ENCODE measurements at places on chromosomes 12 and 14.

GRCh38 chr14:58797010-58797429 is 159.3 kb downstream of the DACT1 start:
- DNase-seq = no peak

DNA sequence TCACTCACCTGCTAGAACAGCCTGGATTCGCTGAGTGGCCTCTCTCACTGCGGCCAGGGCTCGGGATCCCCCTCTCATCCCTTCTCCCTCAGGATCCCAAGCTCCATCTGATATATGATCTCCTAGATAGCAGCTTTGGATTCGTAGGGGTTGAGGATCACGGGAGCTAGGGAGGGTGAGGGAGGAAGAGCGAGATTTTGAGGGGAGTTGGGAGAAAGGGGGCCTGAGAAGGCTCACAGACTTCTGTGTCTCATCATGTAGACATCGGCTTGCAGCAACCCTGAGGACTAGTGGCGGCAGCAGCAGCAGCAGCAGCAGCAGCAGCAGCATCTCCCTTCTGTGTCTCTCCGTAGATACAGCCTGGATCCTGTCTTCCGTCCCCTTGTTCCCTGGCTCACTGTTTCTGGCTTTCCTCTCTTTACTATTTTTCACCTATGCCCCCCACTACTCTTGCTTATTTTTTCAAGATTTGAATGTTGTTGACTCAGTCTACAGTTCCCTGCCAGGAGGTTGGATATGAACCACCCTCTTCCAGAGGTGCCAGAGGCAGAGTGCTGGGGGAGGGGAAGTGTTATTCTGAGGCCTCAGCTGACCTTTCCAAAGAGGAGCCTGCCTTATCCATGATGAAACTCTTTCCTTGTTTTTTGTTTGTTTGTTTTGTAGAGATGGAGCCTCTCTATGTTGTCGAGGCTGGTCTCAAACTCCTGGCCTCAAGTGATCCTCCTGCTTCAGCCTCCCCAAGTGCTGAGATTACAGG is at the start of gene CIROP:
Gene CIROP (minus strand): TSS at position 399 of the 757 bp plus-strand sequence. CDS start 69 bp downstream, at position 330.
- no peak for DNase-seq

DNA sequence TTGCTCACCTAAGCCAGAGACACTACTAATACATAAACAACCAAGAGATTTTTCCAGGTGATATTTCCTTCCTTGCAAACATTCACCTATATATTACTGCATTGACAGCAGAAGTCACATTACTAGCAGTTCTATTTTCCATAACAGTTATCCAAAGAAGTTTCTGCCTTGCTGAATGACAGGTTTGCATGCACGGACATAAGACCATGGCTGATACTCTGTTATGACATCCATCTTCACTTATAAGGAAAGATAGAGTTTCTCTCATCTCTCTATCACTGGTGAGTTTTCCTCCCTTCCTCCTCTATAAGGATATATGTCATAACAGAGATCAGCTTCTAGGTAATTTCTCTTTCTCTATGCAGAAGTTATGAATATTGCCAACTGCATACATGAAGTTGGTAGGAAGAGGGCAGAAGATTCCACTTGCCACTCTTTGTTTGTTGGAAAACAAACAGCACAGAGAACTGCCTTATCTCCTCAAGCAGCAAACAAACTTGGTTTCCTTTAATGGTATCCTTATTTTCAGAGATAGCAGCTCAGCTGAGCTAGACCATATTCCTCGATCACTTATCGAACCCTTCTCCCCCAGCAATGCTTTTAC is 557.0 kb downstream of the VRK1 start:
- no peak for DNase-seq

DNA sequence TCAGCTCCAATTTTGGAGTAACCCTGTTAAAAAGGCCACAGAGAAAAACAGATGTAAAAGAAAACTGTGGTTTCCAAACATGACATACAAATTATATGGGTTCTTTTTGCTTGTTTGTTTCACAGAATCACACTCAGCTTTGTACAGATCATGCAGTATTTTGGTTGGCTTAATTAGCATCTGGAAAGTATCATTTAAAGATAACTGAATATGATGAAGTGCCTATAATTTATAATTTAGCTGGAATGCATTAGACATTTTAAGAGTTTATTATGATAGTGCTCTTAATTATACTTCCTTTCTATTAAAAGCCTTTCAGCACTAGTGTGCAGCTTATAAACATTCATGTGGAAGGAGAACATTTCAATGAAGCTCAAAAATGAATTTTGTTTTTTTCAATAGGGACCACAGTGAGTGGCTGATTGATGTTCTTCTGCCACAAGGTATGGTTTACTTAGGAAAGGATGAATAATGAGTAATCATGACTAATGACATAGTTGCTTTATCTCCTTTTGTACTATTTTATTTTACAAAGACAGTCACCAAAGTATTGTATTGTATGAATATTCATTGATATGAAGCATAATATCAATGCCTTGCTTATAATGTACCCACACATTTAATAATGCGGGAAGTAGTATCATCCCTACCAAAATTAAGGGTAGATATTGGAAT is 98.3 kb downstream of the UNC79 start:
- DNase-seq = no peak

- no peak for DNase-seq
These were observed 59.7 kb downstream of the PLXNC1 start for GRCh38 chr12:94207849-94208621.

- no peak for DNase-seq
These were observed 1.5 kb downstream of the CYP46A1 start for GRCh38 chr14:99685596-99685995.

- no peak for DNase-seq
These were observed 4.2 kb upstream of the PLEKHA5 start for GRCh38 chr12:19125325-19125724.

DNA sequence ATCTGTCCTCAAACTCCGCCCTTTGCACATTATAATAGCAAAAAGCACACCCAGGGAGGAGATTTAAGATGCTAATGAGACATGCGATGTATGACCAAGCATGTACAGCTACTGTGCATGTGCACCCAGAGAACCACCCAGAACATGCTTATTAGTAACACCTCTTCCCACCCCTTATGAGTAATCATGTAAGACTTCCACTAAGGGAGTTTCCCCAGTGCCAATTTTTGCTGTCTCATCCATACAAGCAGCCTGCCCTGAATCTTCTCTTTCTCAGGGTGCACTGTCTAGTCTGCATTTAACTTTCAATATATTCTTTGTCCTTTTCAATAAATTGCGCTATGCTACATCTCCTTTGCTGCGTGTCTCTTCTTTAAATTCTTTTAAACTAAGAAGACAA is 830.0 kb upstream of the NOVA1 start:
- DNase-seq = no peak

- no peak for DNase-seq
These were observed 46.9 kb upstream of the IGF1 start for GRCh38 chr12:102527171-102527720.

DNA sequence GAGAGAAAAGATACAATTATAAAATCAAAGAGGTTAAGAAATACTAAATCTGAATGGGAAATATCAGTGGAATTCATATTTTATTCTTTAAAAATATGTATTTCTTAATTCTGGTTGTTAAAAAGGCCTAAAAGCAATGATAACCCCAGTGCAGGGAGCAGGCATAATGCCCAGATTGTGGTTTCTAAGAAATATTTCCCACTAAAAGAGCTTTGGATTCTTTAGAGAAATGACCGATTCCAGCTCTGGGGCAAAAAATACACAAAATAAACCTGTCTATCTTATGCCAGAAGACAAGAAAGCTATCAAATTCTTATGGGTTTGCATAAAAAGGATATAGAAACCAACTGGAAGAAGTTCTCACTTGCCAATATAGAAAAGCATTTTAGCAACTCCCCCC is 71.6 kb downstream of the PDE6H start:
- no peak for DNase-seq

GRCh38 chr14:96581902-96582301 is 79.7 kb downstream of the PAPOLA start:
- DNase-seq = no peak

DNA sequence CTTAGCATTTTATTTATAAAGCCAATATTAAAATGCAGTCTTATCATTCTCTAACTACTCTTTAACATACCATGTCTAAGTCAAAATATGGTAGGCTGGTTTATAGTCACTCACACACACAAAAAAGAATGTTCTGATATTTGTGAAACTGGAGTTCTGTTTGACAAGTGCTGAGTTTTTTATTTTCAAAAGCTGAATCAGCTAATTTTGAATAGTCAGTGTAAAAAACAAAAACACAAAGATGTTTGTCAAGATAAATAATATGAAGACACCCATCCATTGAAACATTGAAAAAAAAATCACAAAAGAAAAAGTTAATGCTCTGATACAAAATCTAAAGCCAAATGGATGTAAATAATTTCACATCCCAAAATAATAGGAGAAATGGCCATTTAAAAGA is 231.5 kb downstream of the MED13L start:
- no peak for DNase-seq

Data from anterior cingulate cortex (tissue), 58 donors.